ENCODE measurements at places on chromosomes 5 and 9. TPM values are rescaled to one million over a fixed set of nuclear protein-coding genes. Genes with fewer than 3 reads are reported as not detected.

DNA sequence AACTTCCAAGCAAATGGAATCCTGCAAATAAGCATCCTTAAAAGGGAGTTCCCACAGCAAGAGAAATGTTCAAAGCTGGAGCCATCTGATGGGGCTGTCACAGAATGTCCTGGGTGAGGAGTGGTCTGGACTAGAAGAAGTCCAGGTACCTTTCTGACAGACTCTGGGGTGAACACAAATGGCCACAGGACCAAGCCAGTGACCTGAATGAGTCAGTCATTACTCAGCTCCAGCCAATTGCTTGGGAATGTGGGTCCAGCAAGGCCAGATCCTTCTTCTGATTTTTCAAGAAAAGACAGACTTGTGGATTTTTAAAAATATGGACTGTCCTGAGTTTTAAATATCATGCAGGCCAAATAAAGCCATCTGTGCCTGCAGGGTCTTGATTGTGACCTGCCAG is 30.1 kb downstream of the GALNT10 start:
- H3K4me3 ChIP-seq, result no peak overlapping the region
- H3K27ac ChIP-seq, result no peak overlapping the region
- H3K36me3 ChIP-seq, result no peaks in the 10 kb centered on the region
- no peaks in the 10 kb centered on the region for H3K27me3 ChIP-seq
- no peaks in the 10 kb centered on the region for H3K4me1 ChIP-seq

DNA sequence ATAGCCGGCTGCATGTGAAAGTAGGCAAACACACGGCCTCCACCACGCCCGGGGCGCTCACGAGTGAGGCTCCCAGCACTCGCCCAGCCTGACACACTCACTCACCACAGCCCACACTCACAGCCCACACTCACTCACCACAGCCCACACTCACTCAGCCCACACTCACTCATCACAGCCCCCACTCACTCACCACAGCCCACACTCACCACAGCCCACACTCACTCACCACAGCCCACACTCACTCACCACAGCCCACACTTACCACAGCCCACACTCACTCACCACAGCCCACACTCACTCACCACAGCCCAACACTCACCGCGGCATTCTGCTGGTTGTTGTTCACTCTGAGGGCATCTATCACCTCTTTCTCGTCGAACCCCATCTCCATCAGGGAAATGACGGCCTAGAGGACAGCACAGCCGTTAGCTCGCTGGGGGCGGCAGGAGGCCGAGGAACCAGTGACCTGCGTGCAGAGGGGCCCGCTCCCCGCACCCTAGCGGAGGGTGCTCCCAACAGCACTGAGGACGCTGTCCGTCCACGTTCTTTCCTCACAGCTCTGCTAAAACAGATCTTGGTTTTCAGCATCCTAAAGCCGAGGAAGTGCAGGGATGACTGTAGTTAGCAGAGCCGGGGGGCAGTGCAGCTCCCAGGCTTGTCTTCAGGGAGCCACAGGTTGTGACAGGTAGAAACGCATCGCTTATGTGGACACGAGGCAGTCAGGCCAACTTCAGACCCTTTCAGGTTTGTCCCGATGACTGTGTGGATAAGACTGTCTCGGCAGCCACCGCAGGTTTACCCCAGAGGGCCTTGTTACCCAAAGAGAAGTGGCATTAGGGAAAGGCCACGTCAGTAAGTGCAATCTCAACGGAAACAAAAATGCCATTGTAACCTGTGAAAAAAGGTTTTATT is 21.6 kb downstream of the UBAC1 start:
- no peak overlapping the region for H3K27ac ChIP-seq
- no peak for DNase-seq
- H3K36me3 ChIP-seq, result peaks cover 79% of the 10 kb centered on the region
- peaks cover 10% of the 10 kb centered on the region for H3K4me1 ChIP-seq
- no peak overlapping the region for H3K4me3 ChIP-seq

DNA sequence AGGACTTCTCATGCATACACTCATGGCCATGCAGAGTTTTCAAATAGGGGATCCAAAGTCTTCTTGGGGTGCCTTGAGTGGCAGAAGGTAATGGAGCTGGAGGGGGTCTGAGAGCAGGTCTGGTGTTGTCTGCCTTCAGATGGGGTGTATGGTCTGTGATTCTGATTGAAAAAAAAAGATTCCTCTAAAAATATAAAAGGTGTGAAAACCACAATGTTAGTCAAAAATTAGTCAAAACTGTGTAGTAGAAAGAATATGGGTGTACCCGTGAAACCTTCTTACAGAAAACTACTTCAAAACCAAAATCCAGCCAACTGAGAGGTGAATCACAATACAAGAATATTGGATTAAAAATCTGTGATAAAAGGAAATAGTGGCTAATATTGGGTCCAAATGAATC is 20.1 kb downstream of the DOCK2 start:
- no peak overlapping the region for H3K27ac ChIP-seq
- no peaks in the 10 kb centered on the region for H3K27me3 ChIP-seq
- no peak overlapping the region for H3K4me3 ChIP-seq
- no peak for DNase-seq
- peaks cover 3% of the 10 kb centered on the region for H3K4me1 ChIP-seq

DNA sequence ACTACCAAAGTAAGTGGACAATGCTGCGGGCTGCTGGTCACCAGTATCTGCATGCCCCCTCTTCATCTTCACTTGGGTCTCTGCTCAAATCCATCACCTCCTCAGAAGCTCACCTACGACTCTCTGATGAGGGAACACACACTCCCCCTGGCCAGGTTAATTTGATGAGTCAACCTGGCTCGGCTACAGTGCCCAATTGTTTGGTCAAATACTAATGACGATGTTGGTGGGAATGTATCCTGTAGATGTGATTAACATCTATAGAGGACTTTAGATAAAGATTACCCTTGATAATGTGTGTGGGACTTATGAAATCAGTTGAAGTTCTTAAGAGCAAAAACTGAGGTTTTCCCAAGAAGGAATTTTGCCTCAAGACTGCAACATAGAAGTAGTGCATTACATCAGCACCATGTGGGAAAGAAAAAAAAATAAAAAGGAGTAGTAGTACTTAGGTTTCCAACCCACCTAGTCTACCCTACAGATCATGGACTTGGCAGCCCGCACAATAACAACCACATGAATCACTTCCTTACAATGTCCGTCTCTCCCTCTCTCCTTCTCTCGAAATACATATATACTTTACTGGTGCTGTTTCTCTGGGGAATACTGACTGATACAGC is 467.3 kb downstream of the DNAH5 start:
- H3K36me3 ChIP-seq, result no peaks in the 10 kb centered on the region
- H3K4me3 ChIP-seq, result no peak overlapping the region
- no peak overlapping the region for H3K27ac ChIP-seq
- H3K27me3 ChIP-seq, result no peaks in the 10 kb centered on the region
- no peak for DNase-seq
- no peaks in the 10 kb centered on the region for H3K4me1 ChIP-seq

FBXO4 gene
- 2.8 TPM for total RNA-seq

Measured in right atrium auricular region (tissue), 2 donors.